ENCODE measurements at places on chromosomes 7 and 10.

- DNase-seq: no peak
These were observed 184.7 kb downstream of the EBF3 start for GRCh38 chr10:129779126-129780111.

DNA sequence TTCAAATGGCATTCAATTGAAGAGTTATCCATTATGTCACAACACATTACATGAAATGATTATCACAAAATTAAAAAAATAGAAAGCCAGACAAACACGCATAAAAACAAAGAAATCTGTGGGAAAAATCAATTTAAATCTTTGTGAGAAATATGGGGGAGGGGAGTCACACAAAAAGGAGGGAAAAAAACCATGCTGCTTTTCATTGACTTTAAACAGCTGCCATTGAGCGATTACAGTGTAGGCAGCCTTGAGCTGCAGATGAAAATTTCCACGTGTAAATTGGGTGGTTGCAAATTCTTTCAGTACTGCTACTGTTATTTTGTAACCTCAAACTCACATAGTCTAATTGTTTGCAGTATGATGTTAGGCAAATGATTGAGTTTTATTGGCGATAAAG lies 889.9 kb upstream of the PHF14 start:
- DNase-seq: no peak

DNA sequence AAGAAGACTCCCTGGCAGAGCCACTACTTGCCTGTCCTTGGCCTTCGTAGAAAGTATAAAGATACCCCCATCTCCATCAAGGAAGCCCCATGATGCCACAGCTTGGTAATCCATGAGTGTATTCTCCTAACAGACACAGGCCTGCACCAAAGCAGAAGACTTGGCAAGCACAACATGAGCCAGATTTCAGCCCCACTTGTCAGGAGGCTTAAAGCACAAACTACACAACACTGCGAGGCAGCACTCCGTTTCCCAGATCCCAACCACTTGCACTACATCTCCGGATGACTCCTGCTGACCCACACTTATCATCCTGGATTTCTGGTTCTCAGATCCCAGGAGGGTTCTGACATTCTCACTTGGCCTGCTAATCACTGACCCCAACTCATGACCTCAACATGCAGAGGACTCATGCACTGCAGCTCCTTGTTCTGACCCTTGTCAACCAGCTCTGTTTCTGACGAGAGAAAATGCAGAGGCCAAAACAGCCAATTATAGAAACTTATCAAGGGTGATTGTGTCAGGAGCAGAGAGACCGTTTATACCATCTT lies 100.8 kb downstream of the RELN start:
- DNase-seq: no peak

DNA sequence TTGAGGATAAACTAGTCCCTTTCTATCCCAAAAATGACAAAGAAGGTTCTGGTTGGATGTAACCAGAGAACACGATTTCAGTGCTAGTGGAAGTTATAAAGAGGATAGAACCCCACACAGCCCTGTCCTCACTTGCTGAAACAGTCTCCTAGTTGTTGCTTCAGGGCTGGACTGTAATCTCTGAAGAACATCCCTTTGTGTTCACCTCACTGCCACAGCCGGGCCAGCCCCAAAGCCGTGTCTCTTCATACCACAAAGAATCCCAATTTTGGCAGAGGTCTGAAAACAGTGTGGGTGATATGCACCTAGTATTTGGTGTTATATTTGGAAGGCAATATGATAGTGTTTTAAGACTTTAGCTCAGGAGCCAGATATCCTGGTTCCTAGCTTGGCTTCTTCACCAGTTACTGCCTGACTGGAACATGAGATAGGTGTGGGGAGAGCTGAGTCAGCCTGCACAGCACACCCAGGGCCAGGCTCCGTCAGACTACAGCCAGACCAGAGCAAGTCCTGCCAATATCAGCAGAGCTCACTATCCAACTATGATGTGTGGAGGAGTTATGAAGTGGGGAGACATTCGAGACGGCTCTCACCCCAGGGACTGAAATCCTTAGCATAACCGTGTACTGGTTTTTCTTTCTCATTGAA lies 21.2 kb downstream of the CYP3A4 start:
- no peak for DNase-seq

GRCh38 chr7:133980804-133981203 lies 146.3 kb upstream of the LRGUK start:
- no peak for DNase-seq

DNA sequence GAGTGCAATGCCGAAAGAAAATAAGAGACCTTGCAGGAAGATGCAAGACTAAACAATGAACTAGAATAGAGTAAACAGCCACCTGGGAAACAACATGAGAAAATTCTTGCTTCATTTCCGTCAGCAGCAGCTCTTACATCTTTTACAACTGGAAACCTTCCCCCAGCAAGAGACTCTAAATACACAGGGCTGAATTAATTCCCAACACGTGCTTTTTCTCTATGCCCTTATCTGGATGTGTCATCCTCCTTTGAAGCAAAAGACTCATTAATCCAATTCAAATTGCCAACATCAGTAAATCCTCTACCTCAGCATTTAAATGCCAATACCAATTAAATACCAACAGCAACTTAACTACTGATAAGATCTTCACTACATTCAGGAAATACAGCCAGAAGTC lies 99.0 kb upstream of the PDE1C start:
- DNase-seq: no peak

GRCh38 chr7:140176811-140177702 lies at the start of gene KDM7A:
Gene KDM7A (minus strand): TSS chr7:140176983. CDS start chr7:140176937, 46 bp downstream.
- peak; percentile 81 for DNase-seq

DNA sequence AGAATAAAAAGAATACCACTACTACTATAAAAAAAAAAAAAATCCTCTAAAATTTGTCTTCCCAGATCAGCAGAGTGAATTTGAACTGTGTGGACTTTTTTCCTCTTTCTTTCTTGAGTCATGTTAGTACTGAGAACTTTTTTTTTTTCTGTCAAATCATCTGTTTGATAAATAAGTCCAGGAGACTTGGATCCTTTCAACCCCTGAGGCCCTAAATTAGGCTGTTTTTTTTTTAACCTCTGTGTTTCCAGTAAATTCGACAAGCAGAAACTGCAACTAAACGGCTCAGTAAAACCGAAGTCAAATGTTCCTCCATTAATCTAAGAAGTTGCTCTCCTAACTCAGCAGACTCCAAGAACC lies 2.7 kb downstream of the MAP3K8 start:
- DNase-seq: no peak

DNA sequence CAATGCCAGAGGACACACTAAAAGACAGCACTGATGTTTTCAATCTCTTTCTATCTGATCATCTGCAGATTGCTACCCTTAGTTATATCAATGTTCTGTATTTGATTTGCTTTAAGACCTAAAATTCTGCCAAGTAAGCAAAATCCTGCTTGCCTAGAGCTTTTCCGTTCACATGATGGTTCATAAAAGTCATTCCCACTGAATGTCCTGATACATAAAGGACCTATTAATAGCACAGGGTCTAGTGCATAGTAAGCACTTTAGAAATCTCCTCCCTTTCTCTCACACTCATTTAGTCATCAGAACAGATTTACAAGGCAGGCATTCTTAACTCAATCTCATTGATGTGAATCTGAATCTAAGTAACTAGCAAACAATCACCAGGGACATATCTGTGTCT lies 68.8 kb downstream of the PCGF5 start:
- DNase-seq: no peak

DNA sequence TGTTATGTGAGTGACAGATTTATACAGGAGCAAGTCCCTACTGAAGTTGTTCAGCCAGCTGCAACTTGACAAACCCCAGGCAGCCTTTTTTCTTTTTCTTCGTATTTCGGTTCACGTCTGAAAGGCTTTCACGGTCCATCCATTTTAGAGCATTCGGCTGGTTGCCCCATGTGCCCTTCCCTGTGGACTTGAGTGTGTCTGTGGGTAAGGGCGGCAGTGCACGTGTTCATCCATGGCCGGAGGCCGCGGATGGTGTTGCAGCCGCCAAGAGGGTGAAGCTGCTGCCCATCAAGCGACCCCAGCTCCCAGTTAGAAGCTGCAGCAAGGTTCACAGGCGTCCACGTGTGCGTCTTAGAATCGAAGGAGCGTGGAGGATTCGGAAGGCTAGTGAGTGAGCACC lies 35.9 kb downstream of the PPP2R2D start:
- no peak for DNase-seq

- DNase-seq: no peak
These were observed 6.7 kb downstream of the CPXM2 start for GRCh38 chr10:123884907-123885381.

- no peak for DNase-seq
These were observed 125.1 kb downstream of the PLXDC2 start for GRCh38 chr10:19941206-19941880.

- no peak for DNase-seq
These were observed 139.3 kb downstream of the GLI3 start for GRCh38 chr7:42097752-42098151.

- no peak for DNase-seq
These were observed 46.1 kb upstream of the CACUL1 start for GRCh38 chr10:118800920-118801319.

DNA sequence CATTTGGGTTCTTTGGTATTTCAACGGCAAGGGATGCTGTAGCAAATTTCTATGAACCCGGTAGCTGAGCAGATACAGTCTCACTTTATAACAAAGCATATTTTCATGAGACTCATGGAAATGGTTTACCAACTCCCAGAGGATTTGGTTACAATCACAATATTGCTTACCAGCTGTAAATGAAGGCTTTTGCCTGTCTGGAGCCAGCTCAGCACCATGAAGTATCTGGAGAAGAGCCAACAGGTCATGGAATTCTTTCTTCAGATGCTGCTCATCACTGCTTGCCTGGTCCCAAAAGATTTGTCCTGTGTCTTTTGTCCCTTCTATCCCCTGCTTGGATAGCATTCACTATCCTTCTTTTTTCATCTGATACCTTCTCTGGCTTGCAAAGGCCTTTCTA lies 316.9 kb upstream of the PHYHIPL start:
- DNase-seq: no peak

- no peak for DNase-seq
These were observed 16.8 kb downstream of the OCM2 start for GRCh38 chr7:97973206-97973658.

- no peak for DNase-seq
These were observed 255.9 kb upstream of the GLI3 start for GRCh38 chr7:42492920-42493319.

GRCh38 chr7:76515999-76516443 lies 5.7 kb downstream of the UPK3B start:
- no peak for DNase-seq

DNA sequence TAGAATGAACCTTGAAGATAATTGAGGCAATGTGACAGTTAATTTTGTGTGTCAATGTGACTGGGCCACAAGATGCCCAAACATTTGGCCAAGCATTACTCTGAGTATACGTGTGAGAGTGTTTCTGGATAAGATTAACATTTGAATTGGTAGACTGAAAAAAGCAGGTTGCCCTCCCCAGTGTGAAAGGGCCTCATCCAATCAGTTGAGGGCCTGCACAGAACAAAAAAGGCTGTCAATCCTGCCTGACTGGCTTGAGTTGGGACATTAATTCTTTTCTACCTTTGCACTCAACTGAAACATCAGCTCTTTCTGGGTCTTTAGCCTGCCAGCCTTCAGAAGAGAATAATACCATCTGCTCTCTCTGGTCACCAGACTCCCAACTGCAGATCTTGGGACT lies 56.6 kb upstream of the PDE1C start:
- DNase-seq: no peak

GRCh38 chr7:104010052-104010909 lies 20.8 kb upstream of the RELN start:
- no peak for DNase-seq

DNA sequence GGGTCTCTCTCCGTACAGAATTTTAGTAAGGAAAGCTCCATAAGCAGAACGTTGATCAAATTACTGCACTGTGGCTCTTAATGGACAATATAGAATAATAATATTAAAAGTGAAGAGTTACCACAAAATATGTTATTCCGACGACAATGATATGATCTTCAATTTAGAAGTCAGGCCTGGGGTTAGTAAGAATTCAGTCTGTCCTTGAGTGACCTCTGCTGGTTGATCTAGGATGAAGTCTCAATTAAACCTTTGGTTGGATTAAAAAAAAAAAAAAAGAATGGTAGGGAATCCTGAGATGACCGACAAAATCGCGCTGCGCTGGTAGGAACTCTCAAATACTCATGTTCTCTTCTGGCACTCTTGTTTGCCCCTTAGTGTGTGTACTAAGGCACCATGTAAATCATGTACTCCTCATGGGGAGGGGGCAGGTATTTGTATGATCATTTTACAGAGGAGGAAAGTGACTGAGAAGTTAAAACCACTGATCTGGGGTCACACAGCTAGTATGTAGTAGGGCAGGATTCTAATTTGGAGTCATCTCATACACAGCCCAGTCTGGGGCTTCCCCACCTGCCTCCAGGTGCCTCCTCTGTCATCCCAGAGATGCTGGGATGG lies 161.3 kb upstream of the NPVF start:
- DNase-seq: no peak

DNA sequence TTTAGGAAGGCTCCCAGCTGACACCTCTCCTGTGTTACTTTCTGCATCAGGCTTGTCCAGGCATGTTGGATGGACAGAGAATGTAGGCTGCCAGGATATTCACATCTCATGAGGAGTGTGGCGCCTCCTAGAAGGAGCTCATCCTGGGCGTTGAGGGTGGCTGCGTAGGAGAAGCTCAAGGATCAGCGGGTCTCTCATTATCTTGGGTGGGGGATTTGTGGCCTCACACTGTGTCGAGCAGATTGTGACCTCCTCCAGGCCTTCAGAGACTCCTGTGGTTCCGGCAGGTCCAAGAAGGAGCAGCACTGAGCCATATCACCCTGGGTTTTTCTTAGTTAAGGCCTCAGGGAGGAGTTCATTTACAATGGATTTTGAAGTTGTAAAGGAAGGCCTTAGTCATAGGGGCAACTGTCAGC lies 8.7 kb upstream of the COBL start:
- DNase-seq: no peak

DNA sequence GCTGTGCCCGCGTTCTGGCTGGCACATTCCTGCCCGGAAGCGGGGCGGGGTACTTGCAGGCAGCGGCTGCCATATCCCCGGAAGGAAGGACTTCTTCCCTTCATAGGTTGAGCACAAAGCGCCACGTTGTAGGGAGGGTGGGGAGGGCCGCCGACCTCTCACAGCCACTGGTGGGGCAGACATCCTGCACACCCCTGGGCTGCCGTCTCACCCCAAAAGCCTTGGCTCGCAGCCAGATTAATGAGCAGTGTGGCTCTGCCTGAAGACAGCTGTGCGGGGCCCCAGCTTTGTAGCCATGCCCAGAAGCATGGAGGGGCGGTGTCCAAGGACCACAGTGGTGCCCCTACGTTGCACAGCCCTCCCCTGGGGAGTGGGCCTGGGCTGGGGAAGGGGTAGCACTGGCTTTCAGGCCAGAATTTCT lies 54.3 kb upstream of the DPYSL4 start:
- DNase-seq: no peak

All from activated CD8-positive, alpha-beta memory T cell treated with anti-CD3 and anti-CD28 coated beads for 48 hours (primary cell).